ENCODE measurements at places on chromosomes 12 and 14.
A peak's percentile ranks its signal among the peaks of the same experiment; 100 is the strongest.

- DNase-seq = no peak
These were observed 103.6 kb upstream of the CPM start for GRCh38 chr12:69036533-69036932.

DNA sequence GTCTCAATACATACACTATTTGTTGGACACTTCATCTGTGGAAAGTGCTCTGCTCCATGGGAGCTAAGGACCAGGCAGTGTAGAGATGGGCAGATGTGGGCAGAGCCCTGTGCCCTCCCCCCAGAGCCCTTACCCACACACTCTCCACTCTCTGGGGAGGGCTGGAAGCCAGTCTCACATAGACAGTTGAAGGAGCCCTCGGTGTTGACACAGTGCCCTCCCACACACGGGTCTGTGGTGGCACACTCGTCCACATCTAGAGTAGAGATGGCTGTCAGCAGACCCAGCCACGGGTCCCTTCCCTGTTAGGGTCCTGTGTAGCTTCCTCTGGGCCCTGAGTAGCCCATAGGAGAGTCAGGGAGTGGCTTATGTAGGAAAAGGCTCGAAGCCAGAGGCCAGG is 14.3 kb downstream of the ISCA2 start:
- peak; percentile 40 for DNase-seq

DNA sequence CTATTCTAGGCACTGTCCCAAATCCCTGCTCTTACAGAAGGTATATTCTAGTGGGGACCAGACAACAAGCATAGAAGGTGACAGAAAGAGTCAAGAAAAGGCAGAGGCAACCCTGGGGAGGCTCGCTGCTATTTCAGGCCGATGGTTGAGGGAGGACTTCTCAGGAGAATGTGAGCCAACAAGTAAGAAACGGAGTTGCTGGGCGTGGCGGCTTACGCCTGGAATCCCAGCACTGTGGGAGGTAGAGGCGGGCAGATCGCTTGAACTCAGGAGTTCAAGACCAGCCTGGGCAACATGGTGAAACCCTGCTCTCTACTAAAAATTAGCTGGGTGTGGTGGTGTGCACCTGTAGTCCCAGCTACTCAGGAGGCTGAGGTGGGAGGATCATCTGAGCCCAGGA is 4.7 kb upstream of the GOLGA3 start:
- DNase-seq = no peak

DNA sequence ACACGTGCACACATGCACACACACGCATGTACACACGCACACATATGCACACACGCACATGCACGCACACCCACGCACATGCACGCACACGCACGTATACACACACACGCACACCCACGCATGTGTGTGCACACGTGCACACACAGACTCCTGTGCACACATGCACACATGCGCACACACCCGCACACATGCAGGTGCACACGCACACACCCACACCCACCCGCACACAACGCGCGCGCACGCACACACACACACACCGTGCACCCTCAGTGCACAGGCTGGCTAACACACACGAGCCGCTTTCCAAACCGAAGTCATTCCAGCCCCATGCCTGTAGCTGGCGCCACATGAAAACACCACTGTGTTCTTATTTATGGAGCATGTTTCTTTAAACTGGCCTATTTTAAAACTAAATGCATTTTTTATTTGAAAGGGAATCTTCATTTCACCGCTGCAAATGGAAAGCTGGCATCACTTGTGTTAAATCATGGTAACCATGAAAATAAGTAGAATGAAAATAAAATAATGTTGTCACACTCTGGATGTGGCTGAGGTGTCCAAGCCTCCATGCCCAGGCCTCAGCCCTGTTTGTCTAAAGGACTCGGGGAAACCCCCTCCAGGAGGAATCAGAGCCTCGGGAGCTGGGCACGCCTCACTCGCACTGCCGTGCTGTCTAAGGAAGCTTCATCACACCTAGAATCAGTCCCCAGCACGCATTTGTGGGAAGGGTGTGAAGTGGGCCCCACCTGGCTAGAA is 45.1 kb downstream of the GALNT9 start:
- DNase-seq = no peak

DNA sequence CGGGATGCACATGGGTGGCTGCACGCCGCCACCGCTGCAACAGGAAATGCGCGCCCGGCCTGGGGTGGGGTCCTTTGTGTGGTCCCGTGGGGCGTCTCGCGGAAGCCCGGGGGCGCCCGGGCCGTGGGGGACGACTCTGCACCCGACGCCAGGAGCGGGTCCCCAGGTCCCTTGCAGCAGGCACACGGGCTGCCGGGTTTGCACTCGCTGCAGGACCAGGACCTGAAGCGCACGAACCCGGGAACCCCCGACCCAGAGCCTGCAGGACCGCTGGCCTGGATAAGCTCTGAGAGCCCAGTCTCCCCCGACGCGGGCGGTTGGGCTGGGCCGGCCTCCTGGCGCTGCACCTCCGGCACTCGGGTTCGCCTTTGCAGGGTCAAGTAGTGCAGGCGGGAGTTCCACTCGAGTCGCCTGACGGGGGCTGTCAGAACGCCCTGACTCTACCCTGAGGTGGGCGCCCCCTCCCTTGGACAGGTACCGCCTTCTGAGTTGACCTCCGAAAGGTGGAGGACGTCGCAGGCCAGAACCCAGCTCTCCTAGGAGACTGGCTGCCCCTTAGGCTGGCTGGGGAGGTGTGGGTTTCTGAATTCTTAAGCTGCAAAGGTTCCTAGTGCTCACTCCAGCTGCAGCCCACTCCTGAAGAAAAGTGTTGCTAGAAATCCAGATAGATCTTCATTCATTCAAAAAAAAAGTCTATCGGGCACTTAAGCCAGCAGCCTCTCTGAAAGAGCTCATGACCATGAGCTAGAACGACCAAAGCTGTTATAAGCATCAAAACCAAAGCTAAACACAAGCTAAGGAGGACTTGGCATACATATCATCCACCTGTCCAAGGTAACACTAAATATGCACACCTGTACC is 68.0 kb downstream of the RNF34 start:
- peak; percentile 38 for DNase-seq

DNA sequence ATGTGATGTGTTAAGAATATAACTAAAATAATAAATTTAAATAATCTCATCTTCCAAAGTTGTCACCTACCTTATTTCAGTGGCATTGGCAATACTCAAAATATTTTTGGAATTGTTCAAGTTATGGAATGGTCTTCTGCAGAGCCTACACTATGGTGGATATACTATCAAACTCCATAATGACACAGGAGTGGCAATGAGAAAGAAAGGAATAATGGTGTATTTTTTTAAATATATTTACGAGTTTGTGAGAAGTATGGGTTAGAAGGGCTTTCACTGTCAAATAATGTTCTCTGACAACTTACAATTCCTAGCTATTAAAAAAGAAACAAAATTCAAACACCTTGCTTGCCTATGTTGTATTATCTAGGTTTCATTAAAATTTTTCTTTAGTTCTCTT is 38.1 kb downstream of the HEATR5A start:
- no peak for DNase-seq

- no peak for DNase-seq
These were observed 154.5 kb upstream of the FKBP4 start for GRCh38 chr12:2640281-2640680.

- peak; percentile 80 for DNase-seq
These were observed 25.1 kb downstream of the MEG3 start for GRCh38 chr14:100850841-100851585.

- DNase-seq = no peak
These were observed 9.1 kb upstream of the POLR3B start for GRCh38 chr12:106348411-106348810.

DNA sequence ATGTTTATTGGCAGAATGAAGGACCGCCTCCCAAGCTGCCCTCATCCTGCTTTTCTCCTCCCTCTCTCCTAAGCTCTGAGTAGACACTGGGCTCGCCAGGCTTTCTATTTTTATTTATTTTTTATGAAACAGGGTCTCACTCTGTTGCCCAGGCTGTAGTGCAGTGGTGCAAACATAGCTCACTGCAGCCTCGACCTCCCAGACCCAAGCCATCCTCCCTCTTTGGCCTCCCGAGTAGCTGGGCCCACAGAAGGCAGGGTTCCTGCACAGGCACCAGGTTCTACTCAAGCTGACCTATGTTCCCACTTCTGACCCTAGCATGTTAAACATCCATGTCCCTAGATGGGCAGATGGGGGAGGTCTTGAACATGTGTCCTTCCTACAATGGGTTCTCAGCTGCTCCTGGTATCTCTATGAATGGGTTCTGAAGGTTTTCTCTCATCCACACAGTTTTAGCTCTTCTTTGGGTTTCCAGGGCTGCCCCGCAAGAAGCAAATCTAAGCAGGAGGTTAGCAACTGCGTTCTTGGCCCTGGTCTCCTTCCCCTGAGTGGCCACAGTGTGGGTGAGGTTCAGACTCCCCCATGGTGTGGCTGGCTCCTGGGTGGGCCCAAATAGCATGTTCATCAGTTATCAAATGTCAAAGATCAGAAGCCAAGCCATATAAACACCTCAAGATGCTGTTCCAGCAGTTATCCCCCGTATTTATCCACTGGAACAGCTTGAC is 167.3 kb downstream of the ZFP36L1 start:
- DNase-seq = no peak

- DNase-seq = no peak
These were observed 220.5 kb downstream of the SEC23A start for GRCh38 chr14:38882533-38882932.

DNA sequence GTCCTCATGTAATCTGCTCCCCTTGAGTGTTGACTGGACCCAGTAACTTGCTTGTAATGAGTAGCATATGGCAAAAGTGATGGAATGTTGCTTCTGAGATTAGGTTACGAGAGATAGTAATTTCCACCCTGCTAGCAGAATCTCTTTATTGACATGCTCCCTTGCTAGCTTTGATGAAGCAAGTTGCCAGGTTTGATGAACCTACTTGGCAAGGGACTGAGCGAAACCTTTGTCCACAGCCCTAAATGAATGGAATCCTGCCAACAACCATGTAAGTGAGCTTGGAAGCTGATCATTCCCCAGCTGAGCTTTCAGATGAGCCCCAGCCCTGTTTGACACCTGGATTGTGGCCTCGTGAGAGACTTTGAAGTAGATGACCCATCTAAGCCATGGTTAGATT is 120.8 kb upstream of the PLXNC1 start:
- DNase-seq = no peak

- no peak for DNase-seq
These were observed 299.6 kb downstream of the DIO2 start for GRCh38 chr14:79911744-79912143.

GRCh38 chr12:111014547-111014946 is 94.2 kb upstream of the MYL2 start:
- DNase-seq = no peak

DNA sequence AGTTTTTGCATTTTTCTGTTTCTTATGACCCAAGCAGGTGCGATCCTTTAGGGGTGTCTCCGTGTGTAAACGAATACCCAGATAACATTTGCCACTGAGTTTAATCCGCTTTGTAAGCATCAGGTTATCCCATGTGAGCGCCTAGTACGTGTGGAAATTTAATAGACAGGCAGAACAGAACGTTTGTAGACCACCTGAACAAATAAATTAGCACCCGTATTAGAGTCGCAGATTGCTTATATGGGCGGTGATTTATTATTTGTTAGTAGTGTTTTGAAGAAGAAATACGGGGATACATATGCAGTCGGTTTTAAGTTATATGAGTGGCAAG is 325 bp downstream of the C12orf60 start:
- no peak for DNase-seq

- no peak for DNase-seq
These were observed 13.6 kb upstream of the AMN start for GRCh38 chr14:102908766-102909455.

- DNase-seq = no peak
These were observed 320 bp upstream of the PRPF39 start for GRCh38 chr14:45083617-45083975.

DNA sequence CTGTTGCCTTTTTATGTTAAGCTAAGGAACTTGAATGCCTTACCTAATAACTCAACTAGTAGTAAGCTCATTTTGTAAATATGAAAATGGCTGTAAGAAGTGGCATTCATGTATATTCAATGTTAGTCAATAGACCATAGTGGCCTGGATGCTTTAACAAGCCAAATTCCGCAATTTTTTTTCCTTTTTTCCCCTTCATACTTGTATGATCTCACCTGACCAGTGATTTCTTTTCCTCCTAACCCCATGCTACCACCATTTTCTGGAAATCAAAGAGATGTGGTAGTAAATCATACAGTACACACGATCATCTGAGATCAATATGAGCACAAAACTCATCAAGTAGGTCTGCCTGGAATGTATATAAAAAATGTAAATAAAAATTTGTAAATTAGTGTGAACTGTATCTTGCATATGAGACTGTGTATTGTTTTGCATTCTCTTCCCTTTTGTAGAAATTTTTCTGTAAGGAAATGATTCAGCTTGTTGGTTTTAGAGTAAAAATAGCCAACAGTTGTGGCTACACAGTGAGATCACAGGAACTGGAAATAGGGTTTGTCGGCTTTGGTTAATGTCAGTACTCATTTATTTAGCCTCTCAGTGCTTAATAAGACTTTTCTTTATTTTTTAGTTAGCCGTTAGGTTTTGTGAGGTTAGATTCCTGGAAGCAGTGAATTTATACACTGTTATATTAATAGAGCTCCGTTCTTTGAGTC is 62.5 kb downstream of the ETNK1 start:
- peak; percentile 47 for DNase-seq

GRCh38 chr14:24172261-24172860 is 481 bp downstream of the REC8 start:
- no peak for DNase-seq

GRCh38 chr12:93205361-93205760 is 172.4 kb upstream of the NUDT4 start:
- no peak for DNase-seq

DNA sequence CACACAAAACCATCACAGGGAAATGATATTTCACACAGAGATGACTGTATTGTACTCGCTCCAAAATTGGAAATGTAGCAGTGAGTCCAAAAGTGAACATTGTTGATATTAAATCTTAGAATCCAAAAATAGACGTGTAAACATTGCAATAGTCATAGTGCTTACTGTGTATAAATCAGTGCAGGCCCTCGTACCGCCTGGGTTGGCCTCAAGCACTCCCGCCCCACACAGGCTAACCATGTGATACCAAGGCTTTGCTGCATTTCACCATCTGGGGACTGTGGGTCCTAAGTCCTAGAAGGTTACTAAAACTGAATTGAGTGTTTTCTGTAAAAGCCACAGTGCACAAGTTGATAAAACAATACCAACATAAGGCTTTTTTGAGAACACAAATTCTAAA is 107.3 kb downstream of the PPP2R5E start:
- no peak for DNase-seq

DNA sequence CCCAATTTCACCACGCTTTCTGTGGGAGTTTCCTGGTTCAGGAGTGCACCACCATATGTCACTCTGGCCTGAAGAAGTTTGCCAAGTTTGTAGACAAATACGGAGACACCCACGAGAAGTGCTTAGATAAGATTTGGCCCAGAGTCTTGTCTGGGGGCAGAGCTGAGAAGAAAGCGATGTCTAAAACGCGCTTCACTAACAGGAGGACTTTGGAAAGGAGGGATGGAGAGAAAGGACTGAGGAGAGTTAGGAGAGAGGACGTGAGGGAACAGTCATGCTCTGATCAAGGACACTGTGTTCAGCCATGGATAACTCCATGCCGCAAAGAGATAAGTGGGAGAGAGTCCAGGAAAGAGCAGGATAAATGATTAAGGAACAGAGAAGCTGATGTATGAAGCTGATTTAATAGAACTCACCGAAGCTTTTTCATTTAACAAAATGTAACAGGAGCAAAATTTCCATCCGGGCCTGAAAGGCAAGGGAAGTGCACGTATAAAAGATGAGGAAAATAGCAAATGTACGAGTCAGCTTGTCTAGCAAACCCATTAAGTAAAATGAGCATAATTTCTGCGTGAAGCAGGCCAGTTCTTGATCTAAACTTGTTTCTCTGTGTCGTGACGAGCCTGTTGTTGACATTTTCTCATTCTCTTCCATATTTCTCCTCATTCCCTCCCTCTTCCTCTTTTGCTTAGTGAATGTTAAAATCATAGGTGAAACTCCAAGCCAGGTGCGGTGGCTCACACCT is 23.4 kb upstream of the MAP3K9 start:
- no peak for DNase-seq

Data from suppressor macrophage (primary cell).